Osteocyte (in vitro differentiated cells): ENCODE measurements at places on chromosomes 2 and 18.

DNA sequence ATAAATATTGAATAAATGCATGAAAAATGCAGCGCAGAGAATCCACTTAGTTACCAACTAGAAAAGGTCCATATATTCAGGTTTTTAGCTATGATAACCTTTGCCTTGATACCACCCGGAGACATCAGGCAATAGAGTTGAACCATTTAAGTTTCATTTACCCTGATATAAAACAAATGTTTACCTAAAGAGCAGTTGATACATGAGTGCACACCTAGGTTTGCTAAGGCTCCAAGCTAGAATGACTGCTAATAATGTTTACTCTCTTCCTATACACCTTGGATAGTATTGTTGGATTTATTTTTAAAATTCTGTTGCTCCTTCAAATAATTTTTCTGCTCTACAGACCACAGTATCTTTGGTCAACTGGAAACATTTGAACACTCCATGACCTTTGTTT lies 1463.6 kb downstream of the LRP1B start:
- DNase-seq: no peak

- DNase-seq: no peak
Observed at GRCh38 chr18:70329071-70329470, 40.2 kb downstream of the SOCS6 start.

DNA sequence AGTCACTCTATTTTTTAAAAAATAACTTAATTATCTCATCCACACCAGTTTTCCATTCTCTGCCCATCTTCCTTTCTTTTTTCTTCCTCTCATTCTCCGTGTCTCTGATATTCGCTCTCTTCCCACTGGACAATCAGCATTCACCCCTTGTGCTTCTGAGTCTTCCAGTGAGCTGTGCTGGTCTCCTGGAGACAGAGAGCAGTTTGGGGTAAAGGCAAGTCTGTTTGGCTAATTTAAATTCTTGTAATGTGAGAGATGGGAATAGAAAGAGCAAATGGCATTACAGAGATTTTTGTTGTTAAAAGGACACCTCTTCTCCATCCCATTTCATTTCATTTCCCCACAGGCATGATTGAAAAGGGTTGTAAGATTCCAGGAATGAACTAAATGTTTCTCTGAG lies 107.5 kb downstream of the DTNA start:
- DNase-seq: no peak

- DNase-seq: peak; percentile 60
Observed at GRCh38 chr18:58387716-58388115, 241.2 kb downstream of the ALPK2 start.

DNA sequence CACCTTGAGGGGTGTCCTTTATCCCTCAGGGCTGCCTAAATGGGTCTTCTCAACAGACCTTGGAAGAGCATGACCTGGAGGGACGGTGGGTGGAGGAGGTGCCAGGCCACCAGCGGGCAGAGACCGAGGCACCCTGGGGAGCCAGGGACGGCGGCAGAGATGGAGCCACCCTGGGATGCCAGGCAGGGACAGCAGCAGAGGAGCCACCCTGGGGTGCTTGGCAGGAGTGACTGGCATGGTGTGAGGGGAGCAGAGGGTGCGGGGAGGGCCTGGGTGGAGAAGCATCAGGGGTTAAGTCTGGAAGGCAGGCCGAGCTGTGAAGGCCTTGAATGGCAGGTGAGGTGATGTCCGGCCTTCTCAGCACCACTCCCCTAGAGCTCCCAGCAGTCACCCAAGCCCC lies 56.1 kb downstream of the CIB4 start:
- DNase-seq: peak; percentile 80

DNA sequence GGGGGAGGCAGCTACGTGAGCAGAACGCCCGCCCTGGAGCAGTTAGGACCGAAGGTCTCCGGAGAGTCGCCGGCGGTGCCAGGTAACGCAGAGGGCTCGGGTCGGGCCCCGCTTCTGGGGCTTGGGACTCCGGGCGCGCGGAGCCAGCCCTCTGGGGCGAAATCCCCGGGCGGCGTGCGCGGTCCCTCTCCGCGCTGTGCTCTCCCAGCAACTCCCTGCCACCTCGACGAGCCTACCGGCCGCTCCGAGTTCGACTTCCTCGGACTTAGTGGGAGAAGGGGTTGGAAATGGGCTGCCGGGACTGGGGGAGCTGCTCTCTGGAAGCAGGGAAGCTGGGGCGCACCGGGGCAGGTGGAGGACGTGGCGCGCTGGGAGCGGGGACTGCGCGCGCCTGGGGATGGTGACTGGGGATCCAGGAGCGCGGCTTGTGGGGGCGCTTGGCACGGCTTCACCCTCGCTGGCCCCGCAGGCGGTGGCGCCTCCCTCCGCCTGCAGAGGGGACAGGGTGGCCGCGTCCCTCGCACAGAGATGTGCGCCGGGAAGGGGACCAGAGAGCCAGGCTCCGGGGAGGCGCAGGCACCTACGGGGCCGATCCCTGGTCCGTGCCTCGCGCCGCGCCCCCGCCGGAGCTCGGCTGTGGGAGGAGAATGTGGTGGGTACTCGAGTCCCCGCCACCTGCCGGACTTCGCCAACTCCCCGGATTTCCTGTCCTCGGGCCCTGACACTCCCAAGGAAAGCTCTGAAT lies 688 bp downstream of the CDH20 start:
- DNase-seq: no peak

- DNase-seq: peak; percentile 59
Observed at GRCh38 chr2:75522543-75523312, 38.0 kb downstream of the EVA1A start.

DNA sequence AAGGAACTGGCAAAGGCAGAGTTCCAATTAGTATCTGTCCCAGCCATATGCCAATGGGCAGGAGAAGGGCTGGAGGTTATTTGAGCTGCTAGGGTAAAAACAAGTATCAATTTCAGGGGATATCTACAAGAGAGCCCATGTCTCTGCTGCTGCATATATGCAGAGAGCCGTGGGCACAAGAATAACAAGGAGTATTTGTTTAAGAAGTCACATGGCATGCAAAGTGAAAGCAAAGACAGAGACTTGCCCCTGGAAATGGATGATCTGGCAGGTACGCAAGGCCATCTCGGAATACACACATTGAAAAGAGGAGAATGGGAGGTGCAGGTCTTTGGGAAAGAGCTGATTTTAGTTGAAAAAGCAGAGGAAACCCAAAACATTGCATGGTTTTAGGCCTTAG lies 170.6 kb downstream of the EVA1A start:
- no peak for DNase-seq

- DNase-seq: no peak
Observed at GRCh38 chr2:165573534-165574461, 104.3 kb downstream of the CSRNP3 start.

GRCh38 chr2:196249860-196250259 lies 78.5 kb upstream of the STK17B start:
- no peak for DNase-seq

DNA sequence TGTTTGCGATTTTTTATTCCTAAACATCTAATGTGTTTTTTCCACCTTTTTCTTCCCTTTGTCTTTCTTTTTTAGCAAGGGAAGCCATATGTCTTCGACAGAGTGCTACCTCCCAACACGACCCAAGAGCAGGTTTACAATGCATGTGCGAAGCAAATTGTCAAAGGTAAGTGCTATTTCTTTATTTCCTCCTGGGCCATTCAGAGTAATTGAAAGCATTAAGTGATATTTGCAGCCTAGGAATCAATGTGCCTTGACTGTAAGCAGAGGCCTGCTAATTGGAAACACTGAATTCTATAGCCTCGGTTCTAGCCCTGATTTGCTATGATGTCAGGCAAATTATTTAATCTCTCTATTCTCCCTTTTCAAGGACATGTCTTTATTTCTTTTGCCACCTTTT lies 47.0 kb downstream of the KIF5C start:
- DNase-seq: no peak

GRCh38 chr2:77521931-77522470 lies at the start of gene LRRTM4:
Gene LRRTM4, minus strand, starts transcription at chr2:77522376.
- DNase-seq: no peak

DNA sequence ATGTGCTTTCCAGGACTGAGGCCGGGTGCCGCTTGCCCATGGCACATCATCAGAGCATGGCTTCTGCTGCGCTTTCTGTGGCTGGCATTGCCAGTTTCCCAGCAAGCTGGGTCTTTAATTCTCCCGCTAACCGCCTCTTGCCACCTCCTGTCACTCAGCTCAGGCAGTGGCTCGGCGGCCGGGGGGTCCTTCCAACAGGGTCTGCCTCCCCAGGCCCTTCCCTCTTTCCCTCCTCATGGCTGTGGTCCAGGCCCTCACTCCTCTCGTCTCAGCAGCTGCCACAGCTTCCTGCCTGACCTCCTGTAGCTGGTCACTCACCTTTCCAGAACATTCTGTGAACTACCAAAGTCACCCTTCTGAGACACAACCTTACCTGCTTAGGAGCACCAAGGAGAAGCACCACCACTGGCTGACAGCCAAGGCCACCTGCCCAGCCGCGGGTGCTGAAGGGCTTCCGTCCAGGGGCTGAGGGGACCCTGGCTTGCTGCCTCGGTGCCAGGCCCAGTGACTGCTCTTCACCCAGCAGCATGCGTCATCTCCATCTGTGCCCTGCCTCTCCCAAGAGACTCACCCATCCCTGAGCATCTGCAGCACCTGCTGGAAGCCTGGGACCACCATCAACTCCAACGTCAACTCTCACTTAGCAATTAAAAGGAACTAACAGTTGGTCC lies 22.6 kb downstream of the CHMP1B start:
- no peak for DNase-seq

DNA sequence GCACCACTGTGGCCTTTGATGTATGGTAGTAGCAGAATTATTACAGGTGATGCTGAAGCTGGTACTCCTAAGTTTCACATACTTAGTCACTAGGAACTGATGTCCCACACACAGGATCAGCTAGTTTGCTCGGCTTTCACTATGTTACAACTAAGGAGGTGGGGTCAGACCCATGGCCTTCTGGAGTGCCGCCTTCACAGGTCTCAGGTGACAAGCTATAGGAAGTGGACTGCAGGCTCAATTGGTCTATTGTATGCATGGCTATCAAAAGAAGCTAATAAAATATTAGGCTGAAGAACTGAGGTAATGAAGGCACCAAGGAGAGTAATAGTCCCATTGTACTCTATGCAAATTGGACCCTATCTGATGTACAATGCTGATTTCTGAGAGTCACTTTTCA lies 170.6 kb downstream of the DLGAP1 start:
- no peak for DNase-seq

DNA sequence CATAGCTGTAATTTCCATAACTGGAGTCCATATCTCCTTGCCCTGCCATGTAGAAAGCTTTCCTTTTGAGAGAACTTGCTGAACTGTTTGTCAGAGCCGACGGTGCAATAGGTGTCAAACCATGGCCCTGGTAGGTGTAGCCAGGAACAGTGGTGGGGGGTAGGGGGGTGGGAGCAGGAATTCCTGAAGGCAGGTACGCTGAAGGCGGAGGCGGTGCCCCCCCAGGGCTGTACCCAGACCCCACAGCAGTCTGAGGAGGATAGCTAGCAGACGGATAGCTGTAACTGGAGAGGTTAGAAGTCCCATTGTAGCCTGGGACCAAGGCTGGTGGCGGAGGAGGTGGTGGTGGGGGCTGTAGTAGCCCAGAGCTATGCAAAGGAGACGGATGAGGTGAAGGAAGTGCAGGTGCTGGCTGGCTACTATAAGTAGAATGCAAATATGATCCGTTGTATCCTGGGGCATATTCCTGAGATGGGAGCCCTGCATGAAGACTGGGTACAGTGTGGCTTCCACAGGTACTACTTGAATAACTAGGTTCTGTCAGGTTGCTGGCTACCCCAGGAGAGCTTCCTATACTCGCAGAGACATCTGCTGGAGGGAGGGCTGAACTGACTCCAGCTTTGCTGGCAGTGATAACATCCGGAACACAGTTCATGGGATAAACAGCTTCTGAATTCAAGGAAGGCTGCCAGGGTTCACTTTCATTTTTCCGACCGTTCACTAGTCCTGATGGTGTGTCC lies 124.8 kb downstream of the FIGN start:
- DNase-seq: no peak

DNA sequence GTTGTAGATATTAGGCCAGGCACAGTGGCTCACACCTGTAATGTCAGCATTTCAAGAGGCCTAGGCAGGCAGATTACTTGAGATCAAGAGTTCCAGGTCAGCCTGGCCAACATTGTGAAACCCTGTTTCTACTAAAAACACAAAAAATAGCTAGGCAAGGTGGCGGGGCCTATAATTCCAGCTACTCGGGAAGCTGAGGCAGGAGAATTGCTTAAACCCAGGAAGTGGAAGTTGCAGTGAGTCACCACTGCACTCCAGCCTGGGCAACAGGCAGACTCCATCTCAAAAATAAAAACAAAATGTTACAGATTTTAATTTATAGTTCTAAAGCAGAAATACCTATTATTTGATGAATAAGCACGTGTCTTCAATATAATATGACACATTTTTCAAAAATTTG lies 65.6 kb upstream of the UBXN4 start:
- no peak for DNase-seq

GRCh38 chr18:59567431-59567830 lies 129.8 kb downstream of the CCBE1 start:
- DNase-seq: no peak

GRCh38 chr2:37250869-37251740 lies 19.6 kb downstream of the NDUFAF7 start:
- no peak for DNase-seq

GRCh38 chr2:150471813-150472510 lies 15.5 kb downstream of the RND3 start:
- no peak for DNase-seq

DNA sequence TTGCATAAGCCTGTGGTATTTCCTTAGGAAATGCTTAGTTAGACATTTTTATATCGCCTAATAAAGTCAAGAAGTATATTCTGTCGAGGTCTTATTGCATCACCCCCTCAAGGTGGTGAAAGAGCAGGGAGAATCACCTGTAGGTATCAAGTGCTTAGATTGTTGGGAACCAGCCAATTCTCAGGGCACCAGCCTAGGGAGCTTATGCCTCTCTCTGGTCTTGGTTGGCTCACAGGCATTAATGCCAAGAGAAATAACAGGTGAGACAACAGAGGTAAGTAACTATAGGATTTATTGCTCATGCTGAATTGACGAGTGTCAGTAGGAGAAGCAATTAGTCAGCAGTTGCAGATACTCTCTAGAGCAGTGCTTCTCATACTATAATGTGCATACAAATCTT lies 663.3 kb upstream of the ZNF804A start:
- DNase-seq: no peak

DNA sequence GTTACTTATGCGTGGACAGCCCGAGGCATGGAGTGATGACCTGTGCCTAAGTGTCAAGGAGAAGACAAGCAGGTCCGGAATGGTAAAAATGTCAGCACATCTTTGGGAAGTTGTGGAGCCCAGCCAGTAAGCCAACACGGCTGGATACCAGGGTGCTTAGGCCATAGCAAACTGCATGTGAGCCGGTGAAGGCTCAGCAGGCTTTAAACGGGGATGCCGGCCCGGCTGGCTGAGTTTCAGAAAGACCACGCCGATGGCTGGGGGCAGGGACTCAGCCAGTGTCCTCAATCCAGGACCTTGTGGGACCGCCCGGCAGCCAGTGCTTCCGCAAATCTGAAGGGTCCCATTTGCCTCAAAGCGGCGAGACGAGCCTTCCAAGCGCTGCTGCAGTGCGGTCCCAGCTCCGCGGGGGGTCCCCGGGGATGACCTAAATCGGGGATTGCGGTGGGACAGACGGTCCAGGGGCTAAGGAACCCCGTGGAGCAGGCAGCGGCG lies 946 bp upstream of the AGAP1 start:
- DNase-seq: no peak
